ENCODE measurements at places on chromosomes 5 and 9.
A peak's percentile ranks its signal among the peaks of the same experiment; 100 is the strongest.

DNA sequence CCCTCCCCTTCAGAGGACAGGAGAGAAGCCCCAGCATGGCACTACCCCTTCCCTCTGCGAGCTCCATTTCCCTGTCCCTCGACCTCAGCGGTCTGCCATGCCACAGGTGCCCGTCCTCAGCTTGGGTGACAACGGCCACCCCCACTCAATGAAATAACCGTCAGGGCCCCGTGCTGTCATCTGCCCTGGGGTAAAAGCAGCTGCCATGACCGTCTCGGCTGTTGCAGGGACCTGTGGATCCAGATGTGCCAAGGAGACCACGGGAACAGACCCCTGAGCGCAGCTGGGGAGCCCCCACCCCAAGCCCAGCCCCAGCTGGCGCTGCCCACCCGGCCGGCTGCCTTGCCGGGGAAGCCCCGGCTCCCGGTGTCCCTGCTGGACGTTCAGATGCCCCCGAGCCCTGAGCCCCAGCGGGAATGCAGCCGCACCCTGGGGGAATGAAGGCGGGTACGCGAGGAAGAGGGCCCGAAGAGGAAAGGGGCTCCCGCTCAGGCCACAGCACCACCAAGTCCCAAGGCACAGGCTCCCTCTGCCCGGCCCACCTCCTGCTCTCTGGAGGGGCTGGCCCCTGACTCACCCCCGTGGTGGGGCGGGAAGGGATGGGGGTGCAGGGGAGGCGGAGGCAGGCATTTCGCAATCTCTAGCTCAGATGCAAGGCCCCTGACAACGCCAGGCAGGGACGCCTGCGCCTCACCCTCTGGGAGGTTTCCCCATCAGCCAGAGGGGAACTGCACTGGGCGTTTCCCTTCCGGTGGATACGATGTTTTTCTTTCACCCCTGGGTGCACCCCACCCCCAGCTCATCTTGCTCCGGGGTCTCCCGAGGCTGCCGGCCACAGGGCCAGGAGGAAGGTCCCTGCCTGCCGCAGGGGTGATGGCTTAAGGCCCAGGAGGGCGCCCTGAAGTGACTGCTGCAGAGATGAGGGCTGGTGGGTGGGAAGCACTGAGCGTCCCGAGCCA is 49.2 kb downstream of the NACC2 start:
- DNase-seq, result no peak

DNA sequence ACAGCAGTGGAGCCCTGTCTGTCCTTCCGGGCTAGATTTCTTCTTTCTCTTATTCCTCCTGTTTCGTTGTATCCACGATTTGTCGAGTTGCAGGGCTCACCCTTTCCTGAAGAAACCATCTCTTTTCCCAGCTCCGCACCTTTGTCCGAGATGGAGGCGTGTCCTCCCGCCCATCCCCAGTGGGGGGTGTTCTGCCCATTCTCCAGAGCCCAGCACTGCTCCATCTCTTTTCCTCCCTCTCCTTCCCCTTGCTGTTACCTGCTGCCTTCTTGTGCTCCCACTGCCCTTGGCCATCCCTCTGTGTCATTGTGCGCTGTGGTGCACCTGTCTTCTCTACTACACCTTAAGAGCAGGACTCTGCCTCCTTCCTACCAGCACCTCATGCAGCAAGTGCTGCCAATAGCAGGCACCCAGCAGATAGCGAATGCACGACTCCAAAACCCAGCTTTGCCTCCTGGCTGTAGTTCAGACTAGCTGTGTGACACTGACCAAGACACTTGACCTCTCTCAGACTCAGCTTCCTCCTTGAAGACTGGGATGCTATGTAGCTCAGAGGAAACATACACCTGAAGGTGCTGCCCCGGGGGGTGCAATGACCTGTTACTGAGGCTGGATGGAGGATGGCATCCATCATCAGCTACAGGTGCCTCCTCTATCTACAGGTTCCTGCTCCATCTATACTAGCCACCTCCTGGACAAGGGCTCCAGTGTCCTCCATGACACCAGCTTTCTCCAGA is 8.9 kb downstream of the OR13J1 start:
- DNase-seq, result no peak

DNA sequence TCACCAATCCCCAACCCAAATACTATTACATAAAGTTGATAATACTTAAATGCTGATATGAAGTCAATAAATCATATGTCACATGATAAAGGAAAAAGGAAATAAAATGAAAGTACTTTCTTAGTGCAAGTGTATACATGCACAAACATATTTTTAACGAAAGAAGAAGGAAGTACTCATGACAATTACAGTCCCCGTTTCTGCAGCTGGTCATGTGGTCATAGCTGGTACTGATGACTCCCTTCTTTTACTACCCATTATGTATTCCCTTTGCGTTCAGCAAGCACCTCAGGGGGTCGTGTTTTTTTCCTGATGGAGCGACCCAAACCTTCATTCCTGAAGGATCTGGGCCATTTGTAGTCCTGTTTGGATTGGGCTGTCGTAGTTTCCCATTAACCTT is 27.3 kb downstream of the CENPP start:
- DNase-seq, result no peak

DNA sequence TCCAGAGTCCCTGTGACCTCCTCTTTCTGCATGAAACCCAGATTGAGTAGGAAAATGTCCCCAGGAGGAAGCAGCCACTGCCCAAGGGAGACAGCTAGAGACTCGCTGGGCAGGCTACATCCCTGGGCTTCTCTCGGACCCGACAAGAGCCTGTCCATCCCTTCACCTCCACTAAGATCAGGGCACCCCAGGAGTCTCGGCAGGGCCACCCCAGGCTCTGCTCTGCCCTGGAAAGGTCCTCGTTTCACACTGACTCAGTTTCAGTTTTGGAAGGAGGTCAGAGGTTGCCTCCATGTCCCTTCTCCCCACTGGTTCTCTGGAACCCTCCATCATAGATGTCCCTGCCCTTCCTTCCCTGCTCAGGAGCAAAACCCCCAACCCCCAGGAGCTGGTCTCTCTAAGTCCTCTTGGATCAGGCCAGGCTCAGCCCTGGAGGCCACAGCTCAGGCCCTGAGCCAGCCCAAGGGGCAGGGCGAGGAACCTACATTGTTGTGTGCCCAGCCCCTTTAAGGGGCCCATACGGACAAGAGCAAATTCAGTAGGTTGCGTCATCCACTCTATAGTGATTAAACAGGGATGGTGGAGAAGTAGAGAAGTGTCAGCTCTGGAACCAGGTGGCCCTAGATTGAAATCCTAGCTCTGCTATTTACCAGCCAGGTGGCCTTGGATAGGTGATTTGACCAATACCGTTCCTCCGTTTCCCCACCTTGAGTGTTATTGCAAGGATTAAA is 37.4 kb downstream of the C9orf50 start:
- DNase-seq, result no peak

DNA sequence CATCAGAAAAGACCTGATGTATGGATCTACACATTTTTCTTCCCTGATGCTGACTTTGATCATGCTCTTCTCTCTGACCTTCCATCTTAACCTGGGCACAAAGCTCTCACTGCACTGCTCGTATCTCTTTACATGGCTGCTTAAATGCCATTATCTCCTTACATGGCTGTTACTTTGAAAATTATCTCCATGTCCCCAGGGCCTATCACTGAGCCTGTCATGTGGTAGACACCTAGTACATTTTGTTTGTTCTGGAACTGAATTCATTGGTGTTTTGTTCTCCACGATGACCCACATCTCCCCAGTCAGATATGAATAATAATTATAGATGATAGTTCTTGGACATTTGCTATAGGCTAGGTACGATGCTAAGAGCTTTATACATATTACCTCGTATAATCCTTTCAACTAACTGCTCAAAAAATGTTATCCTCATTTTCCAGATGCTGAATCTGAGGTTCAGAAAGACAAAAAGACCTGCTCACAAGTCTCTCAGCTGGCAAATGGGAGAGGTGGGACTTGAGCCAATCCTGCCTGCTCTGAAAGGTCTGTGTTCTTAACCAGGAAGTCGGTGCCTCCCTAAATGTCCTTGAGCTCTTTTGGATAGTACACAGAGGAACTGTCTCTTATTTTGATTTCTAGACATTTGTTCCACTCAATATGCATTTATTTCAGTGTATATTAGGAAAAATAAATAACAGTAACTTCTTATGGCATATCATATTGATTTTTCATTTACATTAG is 9.8 kb upstream of the CPEB4 start:
- no peak for DNase-seq

GRCh38 chr5:158886086-158886485 is 213.6 kb downstream of the EBF1 start:
- DNase-seq, result no peak

DNA sequence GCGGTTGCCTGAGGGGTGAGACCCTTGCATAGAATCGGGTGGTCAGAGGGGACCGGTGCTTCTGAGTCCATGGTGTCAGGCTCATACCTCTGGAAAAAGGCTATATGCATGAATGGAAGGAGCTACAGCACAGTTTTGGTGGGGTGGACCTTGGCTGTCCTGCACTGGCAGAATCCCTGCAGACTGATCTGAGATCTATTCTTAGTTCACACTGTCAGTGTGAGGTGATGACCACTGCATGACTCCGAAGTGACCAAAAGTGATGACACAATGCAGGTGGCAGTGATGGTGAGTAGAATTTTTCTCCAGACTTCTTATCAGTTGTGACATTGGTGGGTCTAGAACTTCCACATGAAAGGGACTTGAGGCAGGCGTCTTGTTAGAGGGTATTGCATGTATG is 105.2 kb upstream of the SLC28A3 start:
- DNase-seq, result no peak

GRCh38 chr5:88374391-88374790 is 105.7 kb upstream of the TMEM161B start:
- DNase-seq, result no peak

DNA sequence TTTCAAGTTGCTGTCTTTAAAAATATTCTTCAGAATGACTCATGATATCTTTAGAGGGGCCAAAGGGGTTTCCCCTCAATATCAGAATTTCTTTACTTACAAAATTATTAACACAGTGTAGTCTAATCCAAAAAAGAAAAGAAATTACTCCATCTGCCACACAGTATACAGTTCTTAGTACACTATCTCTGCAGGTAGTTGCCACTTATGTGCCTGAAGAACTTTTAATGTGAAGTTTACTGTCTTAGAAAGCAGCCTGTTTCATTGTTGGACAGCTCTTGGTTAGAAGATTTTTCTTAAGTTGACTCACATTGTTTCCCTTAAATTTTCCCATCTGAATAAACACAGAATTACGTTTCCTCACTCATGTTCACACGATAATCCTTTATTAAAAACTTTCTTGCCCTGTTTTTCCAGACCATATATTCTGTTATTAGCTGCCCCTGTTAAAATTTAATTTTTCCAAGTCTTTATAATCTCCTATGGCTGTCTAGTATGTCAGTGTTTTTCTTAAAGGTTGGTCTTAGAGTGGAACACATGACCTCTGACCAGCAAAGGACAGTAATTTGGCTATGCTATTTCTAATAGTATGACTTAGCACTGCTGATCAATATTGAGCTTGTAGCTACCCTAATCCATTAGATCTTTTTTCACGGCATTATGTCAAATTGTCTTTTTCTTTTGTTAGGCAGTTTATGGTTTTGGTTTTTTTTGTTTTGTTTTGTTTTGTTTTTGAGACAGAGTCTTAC is 21.8 kb upstream of the FKTN start:
- DNase-seq, result no peak

DNA sequence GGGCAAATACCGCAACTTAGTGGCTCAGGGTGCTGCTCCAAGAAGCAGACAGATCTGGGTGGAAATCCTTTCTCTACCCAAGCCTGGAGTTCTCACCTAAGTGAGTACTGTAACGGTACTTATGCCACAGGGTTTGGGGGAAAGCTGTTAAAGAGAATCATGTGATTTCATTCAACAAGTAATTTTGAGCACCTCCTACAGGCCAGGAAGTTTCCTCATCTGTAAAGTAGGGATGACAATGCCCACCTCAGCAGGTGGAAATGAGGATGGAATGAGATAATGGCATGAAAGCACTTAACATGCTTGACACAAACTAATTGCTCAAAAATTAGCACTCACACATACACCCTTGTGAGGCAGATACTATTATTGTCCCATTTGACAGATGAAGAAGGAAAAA is 114.1 kb downstream of the JAKMIP2 start:
- DNase-seq, result no peak

DNA sequence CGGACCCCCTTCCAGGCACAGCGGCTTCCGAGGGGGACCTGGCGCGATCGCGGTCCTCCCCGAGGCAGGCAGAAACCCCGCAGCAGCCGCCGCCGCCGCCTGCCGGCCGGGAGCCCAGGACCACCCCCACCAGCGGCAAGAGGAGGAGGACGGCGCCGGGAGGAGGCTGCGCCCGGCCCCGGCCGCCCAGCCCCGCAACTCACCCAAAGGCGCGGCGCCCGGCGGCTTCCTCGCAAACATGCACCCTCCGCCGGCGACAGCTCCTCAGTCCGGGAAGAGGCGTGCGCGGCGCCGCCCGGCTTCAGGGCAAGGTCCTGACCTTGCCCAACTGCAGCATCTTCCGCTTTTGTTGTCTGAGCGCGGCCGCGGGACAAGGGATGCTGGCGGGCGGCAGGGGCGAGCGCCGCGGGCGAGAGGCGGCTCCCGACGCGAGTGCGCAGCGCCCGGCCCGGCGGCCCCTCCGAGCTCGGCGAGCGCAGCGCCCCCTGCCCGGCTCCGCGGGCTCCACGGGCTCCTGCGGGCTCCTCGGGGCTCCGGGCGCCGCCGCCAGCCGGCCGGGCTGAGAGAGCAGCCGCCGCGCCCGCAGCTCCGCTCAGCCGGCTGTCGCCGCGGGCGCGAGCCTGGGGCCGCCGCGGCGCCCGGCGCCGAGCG is 507 bp downstream of the CTNND2 start:
- no peak for DNase-seq

GRCh38 chr5:157986431-157986990 is 127.6 kb upstream of the CLINT1 start:
- no peak for DNase-seq

- no peak for DNase-seq
Measured at GRCh38 chr5:112119508-112119907, 299.6 kb downstream of the EPB41L4A start.

GRCh38 chr5:5101676-5102075 is 38.5 kb upstream of the ADAMTS16 start:
- no peak for DNase-seq

GRCh38 chr5:116652196-116652729 is 77.6 kb upstream of the SEMA6A start:
- DNase-seq, result no peak

GRCh38 chr5:63655043-63655442 is 307.2 kb downstream of the HTR1A start:
- DNase-seq, result no peak

- DNase-seq, result no peak
Measured at GRCh38 chr9:86614871-86615849, 260.9 kb upstream of the TUT7 start.

- DNase-seq, result no peak
Measured at GRCh38 chr5:64814073-64814472, 45.3 kb downstream of the CWC27 start.

GRCh38 chr9:129962889-129963703 is 79.9 kb downstream of the FNBP1 start:
- peak; percentile 29 for DNase-seq

Measured in stimulated activated CD4-positive, alpha-beta T cell treated with anti-CD3 and anti-CD28 coated beads, Interleukin-1b, Interleukin-23, amount 100 ng/mL, for 1 hour (primary cell).